ENCODE measurements at places on chromosomes 1 and 21. TPM values are rescaled to one million over a fixed set of nuclear protein-coding genes. Genes with fewer than 3 reads are reported as not detected.
A peak's percentile ranks its signal among the peaks of the same experiment; 100 is the strongest.

SLC37A1 gene
- 24.9 TPM for total RNA-seq

BTF3L4 gene
- total RNA-seq = 70.4 TPM

CFAP74 gene
- not detected for total RNA-seq

TMEM69 gene
- total RNA-seq = 31.7 TPM

HEYL gene
- total RNA-seq = 0.27 TPM

LCK gene
- total RNA-seq = 0.88 TPM

CD164L2 gene
- not detected for total RNA-seq

KIAA0040 gene
- total RNA-seq = 24.3 TPM

SYT2 gene
- not detected for total RNA-seq

FCRL6 gene
- total RNA-seq = not detected

FBXO2 gene
- total RNA-seq = 4.0 TPM

DNA sequence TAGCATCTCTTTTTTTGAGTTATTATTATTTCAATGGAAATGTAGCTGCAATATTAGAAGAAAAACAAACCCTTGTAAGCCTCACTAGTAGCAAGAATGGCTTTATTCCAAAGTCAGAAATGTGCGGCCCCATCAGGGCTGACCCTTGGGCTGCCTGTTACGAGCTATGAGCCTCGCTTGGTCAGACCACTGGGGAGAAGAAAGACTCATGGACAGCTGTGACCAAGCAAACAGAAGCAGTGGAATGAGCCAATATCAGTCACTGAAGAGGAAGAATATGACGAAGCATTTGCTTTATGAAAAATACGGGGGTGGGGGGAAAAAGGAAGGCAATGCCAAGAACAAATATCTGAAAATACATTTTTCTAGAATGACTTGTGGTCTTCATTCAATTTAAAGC, 504.5 kb downstream of the LMO4 start:
- DNase-seq = no peak
- H3K36me3 ChIP-seq = no peaks in the 10 kb centered on the region
- no peaks in the 10 kb centered on the region for H3K4me1 ChIP-seq
- H3K27me3 ChIP-seq = no peaks in the 10 kb centered on the region

- no peak overlapping the region for H3K27ac ChIP-seq
- H3K27me3 ChIP-seq = no peaks in the 10 kb centered on the region
Observed at GRCh38 chr21:18826562-18826961, 423.0 kb upstream of the TMPRSS15 start.

GRCh38 chr21:35840197-35840799, 220.0 kb downstream of the SETD4 start:
- H3K36me3 ChIP-seq = no peaks in the 10 kb centered on the region
- H3K27me3 ChIP-seq = peaks cover 4% of the 10 kb centered on the region
- H3K4me1 ChIP-seq = no peaks in the 10 kb centered on the region
- DNase-seq = peak; percentile 56
- no peak overlapping the region for H3K27ac ChIP-seq

DNA sequence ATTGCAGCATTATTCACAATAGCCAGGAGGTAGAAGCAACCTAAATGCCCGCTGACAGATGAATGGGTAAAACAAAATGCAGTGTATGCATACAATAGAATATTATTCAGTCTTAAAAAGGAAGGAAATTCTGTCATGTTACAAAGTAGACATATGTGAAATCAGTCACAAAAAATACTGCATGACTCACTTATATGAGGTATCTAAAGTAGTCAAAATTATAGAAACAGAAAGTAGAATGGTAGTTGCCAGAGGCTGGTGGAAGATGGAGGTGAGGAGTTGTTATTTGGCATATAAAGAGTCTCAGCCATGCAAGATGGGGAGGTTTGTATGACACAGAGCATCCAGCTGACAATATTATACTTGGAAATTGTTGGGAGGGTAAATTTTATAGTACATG, 43.0 kb upstream of the EGLN1 start:
- no peaks in the 10 kb centered on the region for H3K27me3 ChIP-seq
- no peak for DNase-seq
- H3K4me3 ChIP-seq = no peak overlapping the region
- no peaks in the 10 kb centered on the region for H3K36me3 ChIP-seq
- no peaks in the 10 kb centered on the region for H3K4me1 ChIP-seq

DNA sequence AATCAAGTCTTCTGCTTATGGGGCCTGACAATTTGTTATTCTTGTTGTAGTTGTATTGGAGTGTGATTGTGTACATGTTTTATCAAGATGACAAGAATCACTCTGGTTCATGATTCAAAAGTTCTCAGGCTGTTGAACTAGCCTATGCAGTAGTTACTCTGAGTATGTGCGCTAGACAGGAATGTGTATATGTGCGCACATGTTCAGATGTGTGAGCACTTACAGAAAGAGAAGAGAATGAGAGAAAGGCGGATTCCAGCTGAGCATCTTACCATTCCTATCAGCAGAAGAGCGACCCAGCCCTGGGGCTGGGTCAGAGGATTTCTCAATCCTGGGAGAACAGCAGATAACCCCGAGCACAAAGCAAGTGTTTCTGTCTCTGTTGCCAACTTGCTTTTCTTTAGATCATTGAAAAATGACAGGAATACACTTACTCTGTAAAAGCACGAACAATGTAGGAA, 110.8 kb upstream of the HOOK1 start:
- H3K27ac ChIP-seq = no peak overlapping the region
- no peak overlapping the region for H3K4me3 ChIP-seq
- no peaks in the 10 kb centered on the region for H3K27me3 ChIP-seq
- DNase-seq = no peak
- H3K4me1 ChIP-seq = peaks cover 9% of the 10 kb centered on the region
- no peaks in the 10 kb centered on the region for H3K36me3 ChIP-seq

DNA sequence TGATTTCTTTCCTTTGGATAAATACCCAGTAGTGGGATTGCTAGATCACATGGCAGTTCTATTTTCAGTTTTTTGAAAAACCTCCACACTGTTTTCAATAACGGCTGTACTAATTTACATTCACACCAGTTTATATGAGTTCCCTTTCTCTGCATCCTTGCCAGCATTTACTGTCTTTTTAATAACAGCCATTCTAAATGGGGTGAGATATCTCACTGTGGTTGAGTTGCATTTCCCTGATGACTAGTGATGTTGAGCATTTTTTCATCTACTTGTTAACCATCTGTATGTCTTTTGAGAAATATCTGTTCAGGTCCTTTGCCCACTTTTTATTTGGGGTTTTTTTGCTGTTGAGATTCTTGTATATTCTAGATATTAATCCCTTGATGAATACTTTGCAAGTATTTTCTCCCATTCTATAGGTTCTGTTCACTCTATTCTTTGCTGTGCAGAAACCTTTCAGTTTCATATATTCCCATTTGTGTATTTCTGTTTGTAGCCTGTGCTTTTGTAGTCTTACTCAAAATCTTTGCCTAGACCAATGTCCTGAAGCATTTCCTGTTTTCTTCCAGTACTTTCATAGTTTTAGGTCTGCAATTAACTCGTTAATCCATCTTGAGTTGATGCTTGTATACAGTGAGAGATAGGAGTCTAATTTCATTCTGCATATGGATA, 7.3 kb downstream of the HENMT1 start:
- H3K36me3 ChIP-seq = no peaks in the 10 kb centered on the region
- no peaks in the 10 kb centered on the region for H3K27me3 ChIP-seq
- no peak overlapping the region for H3K4me3 ChIP-seq
- no peaks in the 10 kb centered on the region for H3K4me1 ChIP-seq

DNA sequence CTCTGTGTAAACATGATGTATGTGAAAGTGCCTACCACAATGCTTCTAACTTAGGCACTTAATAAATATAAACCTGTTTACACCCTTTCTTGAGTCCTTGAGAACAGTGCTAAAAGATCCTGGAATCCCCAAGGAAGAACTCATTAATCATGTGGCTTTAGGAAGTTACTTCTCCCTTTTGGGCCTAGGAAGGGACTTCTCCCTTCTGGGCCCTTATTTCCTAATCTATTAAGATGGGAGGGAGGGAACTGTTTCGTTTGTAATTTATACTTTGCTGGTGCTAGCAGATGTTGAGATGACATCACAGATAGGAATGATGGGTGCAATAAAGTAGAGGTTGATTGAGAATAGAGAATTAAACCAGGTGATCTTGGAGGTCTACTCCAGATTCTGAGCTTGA, 1.2 kb downstream of the BTF3L4 start:
- peak overlapping the region; percentile 93 for H3K4me3 ChIP-seq
- H3K4me1 ChIP-seq = peaks cover 37% of the 10 kb centered on the region
- peaks cover 94% of the 10 kb centered on the region for H3K36me3 ChIP-seq

DNA sequence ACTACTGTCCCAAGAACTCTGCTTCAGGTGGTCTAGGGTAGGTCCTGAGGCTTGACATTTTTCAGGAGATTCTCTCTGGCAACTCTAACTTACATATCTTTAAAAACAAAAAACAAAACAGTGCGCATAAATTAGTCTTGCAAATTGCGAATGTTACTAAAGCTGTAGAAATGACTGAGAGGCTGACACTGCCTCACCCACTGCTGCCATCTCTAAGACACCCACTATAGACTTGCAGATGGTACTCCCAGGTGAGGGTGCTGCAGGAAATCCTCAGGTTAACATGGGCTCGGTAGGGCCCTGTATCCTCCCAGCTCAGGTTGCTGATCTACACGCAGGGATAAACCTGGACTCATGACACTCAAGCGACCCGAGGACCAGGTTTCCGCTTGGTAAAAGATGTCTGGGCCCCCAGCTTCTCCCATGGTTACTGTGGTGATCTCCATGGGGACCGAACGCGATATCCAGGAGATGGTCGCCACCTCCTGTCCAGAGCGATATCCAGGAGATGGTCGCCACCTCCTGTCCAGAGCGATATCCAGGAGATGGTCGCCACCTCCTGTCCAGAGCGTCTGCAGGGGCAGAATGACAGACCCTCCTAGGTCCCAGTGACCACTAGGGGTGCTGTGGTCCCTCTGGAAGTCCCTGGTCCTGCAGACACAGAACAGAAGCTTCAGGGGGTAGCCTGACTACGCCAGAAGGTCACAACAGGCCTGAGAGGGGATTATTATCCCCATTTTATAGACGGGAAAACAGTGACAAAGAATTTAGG, 16.2 kb upstream of the LY9 start:
- H3K4me3 ChIP-seq = no peak overlapping the region
- no peaks in the 10 kb centered on the region for H3K27me3 ChIP-seq

DNA sequence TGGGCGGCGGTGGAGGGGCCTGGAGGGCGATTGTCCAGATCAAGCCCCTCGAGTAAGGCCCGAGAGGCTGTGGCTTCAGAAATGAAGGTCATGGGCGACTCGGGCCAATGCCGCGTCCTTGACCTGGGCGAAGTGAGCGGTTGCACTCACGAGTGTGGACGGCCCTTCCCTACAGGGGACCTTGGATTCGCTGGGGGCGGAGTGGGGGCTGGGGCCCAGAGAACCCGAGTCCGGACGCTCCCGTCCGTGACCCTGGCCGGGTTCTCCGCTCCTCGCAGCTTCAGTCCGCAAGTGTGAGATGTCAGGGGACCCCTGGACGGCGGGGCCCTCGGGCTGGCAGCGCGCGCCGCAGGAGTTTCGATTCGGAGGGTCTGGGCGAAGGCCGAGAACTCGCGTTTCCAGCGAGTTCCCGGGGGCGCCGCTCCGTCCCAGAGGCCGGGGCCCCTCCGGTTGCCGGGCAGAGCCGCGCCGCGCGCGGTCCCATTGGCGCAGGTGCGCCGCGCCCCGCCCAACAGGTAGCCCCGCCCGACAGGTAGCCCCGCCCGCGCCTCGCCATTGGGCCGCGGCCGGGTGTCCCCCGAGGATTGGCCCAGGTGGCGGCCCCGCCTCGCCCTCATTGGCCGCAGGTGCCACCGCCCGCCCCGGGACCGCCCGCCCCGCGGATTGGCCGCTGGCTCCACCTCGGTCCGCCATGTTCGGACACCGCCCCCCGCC, at the start of gene PRKCZ:
TSS of gene PRKCZ (plus strand) at position 694 of the 714 bp plus-strand sequence. CDS start 220 bp downstream, outside the sequence.
- peaks cover 10% of the 10 kb centered on the region for H3K27me3 ChIP-seq
- H3K4me3 ChIP-seq = peak within 1 kb of the TSS; percentile 81
- H3K36me3 ChIP-seq = peaks cover 34% of the 10 kb centered on the region
- H3K4me1 ChIP-seq = peaks cover 17% of the 10 kb centered on the region

DNA sequence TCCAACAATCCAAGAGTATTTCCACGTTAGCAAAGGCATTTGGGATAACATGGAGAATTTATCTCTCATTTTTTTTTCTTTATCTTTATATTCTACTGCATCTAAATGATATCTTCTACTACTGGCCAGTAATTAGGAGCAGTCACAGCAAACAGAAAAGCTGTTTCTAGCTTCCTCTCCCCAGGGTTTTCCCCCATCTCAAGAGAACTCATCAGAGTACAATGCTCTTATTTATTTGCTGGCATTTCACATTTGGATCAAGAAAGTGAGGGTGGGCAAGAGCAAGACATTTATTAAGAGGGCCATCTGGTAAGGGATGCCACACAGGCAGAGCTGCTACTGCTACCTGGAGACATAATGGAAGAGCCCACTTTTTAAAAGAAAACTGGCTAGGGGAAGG, 368.2 kb downstream of the USH2A start:
- no peak overlapping the region for H3K27ac ChIP-seq
- no peak overlapping the region for H3K4me3 ChIP-seq
- no peak for DNase-seq
- H3K27me3 ChIP-seq = no peaks in the 10 kb centered on the region
- no peaks in the 10 kb centered on the region for H3K36me3 ChIP-seq

GRCh38 chr21:40613546-40614030, 233.4 kb downstream of the DSCAM start:
- no peaks in the 10 kb centered on the region for H3K4me1 ChIP-seq
- DNase-seq = no peak
- H3K4me3 ChIP-seq = no peak overlapping the region
- H3K36me3 ChIP-seq = no peaks in the 10 kb centered on the region

GRCh38 chr1:12179111-12179519, 12.3 kb downstream of the TNFRSF1B start:
- H3K36me3 ChIP-seq = no peaks in the 10 kb centered on the region
- H3K27ac ChIP-seq = no peak overlapping the region
- H3K27me3 ChIP-seq = peaks cover 13% of the 10 kb centered on the region
- DNase-seq = no peak

- peaks cover 8% of the 10 kb centered on the region for H3K36me3 ChIP-seq
- no peak for DNase-seq
- H3K27ac ChIP-seq = peak overlapping the region; percentile 19
- H3K4me1 ChIP-seq = no peaks in the 10 kb centered on the region
Observed at GRCh38 chr1:108563808-108564207, 3.9 kb downstream of the EEIG2 start.

DNA sequence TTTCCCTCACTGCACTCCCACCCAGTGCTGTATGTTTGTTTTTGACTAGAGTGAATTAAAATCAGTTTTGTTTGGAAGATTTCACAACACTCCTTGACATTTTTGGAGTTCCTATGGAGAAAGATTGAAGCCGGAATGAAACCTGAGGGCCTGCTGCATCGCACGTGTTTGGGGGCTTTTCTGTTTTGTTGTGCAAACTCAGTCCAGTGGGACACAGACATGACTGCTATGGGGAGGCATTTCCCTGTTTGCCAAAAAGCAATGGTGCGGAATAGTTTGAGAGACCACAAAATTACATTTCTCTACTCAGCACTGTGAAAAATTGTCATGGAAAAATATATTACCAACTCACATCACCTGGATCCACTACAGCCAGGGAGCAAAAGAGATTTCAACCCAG, 43.8 kb upstream of the KCNE2 start:
- no peak overlapping the region for H3K4me3 ChIP-seq
- peaks cover 56% of the 10 kb centered on the region for H3K27me3 ChIP-seq
- H3K27ac ChIP-seq = no peak overlapping the region
- H3K36me3 ChIP-seq = no peaks in the 10 kb centered on the region
